ENCODE measurements at places on chromosomes 5 and 9. TPM values are rescaled to one million over a fixed set of nuclear protein-coding genes. Genes with fewer than 3 reads are reported as not detected.

GRCh38 chr9:137634016-137634415 is 15.2 kb downstream of the EHMT1 start:
- DNase-seq: no peak
- H3K4me3 ChIP-seq: no peak overlapping the region
- no peak overlapping the region for H3K27ac ChIP-seq
- H3K4me1 ChIP-seq: peaks cover 8% of the 10 kb centered on the region

GRCh38 chr9:38393128-38393796 is 760 bp downstream of the ALDH1B1 start:
- DNase-seq: no peak
- peaks cover 20% of the 10 kb centered on the region for H3K36me3 ChIP-seq
- H3K4me3 ChIP-seq: peak overlapping the region; percentile 83
- H3K27me3 ChIP-seq: no peaks in the 10 kb centered on the region
- peaks cover 9% of the 10 kb centered on the region for H3K4me1 ChIP-seq

The ZNF879 gene
- 3.4 TPM for total RNA-seq

DNA sequence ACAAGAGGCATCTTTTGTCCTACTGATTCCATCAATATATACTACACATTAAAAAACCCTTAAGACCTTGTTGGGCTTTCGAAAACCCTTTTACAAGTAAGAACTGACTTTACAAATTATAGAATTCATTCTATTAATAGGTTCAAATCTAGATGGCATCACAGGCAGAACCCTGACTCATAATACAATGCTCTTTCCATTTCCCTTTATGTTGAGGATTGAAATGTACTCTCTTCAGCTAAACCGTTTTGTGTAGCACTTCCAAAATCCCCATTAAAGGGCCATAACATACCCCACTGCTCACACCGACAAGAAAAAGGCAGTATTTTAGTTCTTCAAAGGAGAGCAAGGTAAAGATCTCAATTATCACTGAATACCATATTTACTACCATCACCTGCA is 11.2 kb downstream of the CSNK1A1 start:
- peaks cover 12% of the 10 kb centered on the region for H3K4me1 ChIP-seq
- no peak overlapping the region for H3K27ac ChIP-seq
- no peaks in the 10 kb centered on the region for H3K27me3 ChIP-seq
- no peak for DNase-seq
- H3K4me3 ChIP-seq: no peak overlapping the region

DNA sequence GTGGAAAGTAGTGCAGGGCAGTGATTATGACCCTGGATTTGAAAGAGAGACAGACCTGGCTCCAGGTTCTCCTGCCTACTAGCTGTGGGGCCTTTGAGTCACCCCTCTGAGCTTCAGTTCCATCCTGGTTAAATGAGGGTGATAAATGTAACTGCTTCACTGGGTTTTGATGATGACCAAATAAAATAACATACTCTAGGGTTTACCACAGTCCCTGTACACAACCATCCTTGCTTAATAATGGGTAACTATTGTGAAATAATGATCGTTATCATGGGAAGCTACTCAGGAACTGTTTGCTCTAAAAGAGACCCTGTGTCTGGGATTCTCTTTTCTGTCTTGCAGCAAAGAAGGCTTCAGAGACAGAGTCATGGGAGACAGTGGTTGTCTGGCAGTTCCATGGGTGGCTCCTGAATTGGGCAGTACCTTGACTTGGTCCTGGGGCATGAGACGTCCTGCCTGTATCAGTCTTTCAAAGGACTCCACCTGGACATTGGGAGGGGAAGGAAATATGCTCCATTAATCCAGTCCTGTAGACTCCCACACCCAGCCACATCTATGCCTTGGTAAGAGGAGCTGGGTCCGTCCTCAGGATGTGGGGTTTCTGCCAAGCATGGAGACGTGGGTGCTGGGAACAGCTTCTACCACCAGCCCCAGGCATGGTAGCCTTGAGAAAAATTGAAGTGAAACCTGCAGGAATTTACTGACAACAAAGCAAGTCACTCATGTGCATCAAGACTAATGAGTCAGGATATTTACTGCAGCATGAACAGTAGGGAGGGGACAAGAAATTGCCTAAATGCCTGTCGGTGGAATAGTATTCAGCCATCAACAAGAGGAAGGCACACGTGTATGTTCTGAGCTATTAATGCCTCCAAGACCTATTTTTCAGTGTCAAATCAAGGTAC is 23.4 kb downstream of the AKNA start:
- peaks cover 58% of the 10 kb centered on the region for H3K36me3 ChIP-seq
- no peaks in the 10 kb centered on the region for H3K27me3 ChIP-seq
- DNase-seq: peak; percentile 85
- H3K4me1 ChIP-seq: peaks cover 16% of the 10 kb centered on the region
- peak overlapping the region; percentile 8 for H3K27ac ChIP-seq
